ENCODE measurements at places on chromosomes 16 and 17.

GRCh38 chr17:56465886-56466285 lies 127.6 kb upstream of the NOG start:
- no peak for DNase-seq

DNA sequence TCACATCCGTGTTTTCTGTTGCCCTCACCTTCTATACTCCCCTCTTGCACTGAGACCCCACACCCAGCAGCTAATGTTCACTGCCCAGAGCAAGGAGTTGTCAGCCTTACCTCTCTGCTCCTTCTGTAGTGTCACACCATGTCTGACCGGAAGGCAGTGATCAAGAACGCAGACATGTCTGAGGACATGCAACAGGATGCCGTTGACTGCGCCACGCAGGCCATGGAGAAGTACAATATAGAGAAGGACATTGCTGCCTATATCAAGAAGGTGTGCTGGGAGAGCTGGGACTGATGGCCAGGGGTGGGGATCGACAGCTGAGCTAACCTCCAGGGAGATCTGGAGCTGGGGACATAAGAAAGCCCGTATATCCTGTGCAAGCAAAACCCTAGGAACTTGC lies 3.7 kb downstream of the DYNLL2 start:
- DNase-seq = no peak

GRCh38 chr16:8867216-8867931 lies 1.4 kb downstream of the CARHSP1 start:
- no peak for DNase-seq

- no peak for DNase-seq
Observed at GRCh38 chr16:23145608-23146007, 3.6 kb downstream of the USP31 start.

GRCh38 chr17:27413315-27413714 lies 42.9 kb upstream of the KSR1 start:
- no peak for DNase-seq

DNA sequence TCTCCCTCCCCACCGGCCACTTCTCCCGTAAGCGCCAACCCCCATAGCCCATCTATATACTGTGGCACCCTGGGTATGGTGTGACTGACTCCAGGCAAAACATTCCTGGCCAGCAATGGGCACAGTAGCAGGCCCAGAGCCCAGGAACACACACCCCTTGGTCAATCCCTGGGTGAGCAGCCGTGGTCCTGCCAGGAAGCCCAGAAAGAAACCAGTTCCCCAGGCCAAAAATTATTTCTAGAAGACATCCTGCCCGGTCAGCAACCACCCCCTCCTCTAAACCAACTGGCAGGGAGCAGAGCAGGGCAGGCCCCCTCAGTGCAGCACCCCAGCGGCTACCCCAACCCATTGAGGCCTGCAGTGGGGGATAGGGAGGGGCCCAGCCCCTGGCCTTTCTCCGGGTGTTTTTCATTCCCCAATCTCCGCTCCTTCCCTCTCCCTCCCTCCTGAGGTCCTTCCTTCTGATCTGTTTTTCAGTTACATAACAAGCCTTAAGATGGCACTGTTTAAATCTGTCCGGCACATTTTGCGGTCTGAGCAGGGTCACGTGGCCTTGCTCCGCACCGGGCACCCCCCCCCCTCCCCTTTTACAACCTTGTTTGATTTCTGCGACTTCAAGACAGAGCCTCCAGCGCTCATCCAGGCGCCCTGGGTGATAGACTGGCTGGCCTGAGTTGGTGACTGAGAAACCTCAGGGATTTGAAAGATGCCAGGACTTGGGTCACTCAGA lies 2.0 kb downstream of the NPTX1 start:
- no peak for DNase-seq

GRCh38 chr16:15972046-15972868 lies 22.8 kb downstream of the ABCC1 start:
- DNase-seq = no peak

DNA sequence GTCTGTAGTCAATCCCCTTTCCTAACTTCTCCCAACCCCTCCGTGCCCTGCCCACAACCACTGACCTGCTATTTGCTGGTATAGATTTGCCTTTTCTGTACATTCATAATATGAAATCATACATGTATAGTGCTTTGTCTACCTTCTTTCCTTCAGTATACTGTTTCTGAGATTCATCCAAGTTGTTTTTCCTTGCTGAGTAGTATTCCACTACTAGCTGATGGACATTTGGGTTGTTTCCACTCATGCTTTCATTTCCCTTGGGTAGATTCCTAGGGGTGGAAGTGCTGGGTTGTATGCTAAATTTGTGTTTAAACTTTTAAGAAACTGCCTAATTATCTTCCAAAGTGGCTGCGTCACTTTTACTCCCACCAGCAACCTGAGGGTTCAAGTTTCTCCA lies 27.7 kb downstream of the CSNK2A2 start:
- no peak for DNase-seq
